ENCODE measurements at places on chromosomes 16 and 17.

DNA sequence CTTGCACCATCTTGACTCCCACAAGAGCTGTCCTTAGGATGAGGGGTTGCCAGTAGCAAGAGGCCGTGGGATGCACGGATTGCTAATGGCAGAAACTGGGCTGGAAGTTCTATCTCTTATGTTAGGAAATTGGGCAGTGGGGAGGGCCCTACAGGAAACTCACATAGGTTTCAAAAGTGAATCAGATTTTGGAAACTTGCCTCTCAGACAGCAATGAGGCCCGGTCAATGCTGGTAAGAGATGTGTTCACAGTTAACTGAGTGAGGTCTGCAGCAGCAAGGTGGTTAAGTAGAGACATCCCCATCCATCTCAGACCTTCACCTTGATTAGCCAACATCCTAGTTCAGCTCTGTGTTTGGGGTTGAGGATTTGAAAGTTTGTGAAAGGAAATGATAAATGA is 164.7 kb downstream of the ABCA8 start:
- no peak for DNase-seq

- DNase-seq, result no peak
These were observed 4.4 kb downstream of the DHRS7B start for GRCh38 chr17:21131137-21131536.

- DNase-seq, result no peak
These were observed 56.1 kb upstream of the SOX9 start for GRCh38 chr17:72064606-72065193.

DNA sequence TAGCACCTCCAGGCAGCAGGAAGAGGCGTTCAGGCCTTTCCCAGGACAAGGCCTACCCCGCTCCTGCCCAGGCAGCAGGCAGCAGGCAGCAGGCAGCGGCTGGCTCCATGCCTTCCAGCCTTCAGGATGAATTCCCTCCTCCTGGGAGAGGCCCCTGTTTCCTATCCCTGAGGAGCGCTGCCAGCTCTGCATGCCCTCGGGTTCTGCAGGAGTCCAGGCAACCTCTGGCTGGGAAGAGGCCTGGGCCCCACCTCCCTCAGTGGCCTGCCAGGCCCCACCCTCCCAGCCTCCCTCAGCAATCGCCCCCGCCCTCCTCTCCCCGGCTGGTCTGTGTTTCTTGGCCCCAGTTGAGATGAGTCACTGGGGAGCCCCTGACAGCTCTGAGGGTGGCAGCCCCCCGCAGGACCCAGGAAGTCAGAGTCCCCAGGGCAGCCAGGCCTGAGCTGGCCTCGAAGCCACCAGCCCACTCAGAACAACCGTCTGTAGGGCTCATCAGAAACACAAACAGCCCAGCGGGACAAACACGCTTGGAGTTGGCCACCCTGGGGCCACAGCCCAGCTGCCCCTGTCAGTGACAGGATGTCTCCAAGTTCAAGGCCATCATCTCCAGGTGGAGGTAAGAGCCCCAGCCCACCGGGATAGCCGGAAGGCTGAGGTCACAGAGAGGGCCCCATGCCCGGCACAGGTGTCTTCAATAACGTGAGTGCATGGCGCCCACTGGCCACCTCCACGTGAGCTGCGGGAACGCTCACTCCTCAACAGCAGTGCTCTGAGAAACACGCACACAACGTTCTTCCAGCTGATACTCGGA is 39.5 kb upstream of the CIBAR2 start:
- DNase-seq, result peak; percentile 60

DNA sequence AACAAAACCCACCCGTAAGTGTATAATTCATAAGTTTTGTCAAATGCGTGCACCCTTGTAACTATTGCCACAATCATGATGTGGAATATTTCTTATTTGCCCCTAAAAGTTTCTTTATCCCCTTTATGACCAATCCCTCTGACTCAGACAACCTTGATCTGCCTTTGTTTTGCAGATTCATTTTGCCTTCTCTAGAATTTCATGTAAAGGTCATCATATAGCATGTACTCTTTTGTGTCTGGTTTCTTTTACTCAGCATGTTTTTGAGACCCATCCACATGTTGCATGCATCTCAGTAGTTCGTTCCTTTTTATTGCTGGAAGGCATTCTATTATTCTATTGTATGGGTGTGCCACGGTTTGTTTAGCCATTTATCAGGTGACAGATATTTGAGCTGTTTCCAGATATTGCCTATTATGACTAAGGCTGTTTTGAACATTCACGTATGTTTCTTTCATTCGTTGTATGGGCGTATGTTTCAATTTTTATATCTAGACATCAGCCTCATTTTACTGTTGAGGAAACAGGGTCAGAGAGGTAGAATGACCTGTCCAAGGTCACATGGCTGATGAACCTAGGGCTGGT is 192.4 kb downstream of the RAB11FIP4 start:
- DNase-seq, result no peak

GRCh38 chr17:12509801-12510200 is 155.9 kb upstream of the MYOCD start:
- no peak for DNase-seq

DNA sequence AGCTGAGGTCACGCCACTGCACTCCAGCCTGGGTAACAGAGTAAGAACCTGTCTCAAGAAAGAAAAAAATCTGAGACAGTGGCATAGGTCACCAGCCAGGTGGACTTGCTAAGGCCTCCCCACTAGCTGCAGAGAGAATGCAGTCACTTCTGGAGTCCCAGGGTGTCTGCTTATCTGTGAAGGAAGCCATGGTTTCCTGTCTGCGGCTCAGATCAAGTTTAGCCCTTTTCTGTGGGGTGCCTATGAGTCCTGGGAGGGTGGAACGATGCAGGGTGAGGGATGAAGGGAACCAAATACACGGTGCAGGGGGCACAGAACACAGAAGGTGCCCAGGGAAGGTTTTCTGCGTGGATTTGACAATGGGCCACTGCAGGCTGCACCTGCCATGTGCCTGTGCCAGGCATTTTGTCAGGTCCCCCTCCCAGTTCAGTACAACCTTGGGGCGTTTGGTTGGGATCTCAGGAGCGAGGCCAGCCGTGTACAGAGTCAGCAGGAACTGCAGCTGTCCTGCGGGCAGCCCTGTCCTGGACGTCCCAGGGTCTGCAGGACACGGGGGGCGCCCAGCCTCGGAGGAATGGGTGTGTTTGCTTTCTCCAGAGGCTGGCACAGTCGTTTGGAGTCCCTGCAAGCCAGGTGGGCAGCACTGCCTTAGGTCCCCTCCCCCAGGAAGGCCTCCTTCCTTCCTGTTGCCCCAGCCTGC is 41.8 kb downstream of the RAB11FIP4 start:
- no peak for DNase-seq

GRCh38 chr17:74316220-74316619 is 9.8 kb upstream of the KIF19 start:
- DNase-seq, result no peak

DNA sequence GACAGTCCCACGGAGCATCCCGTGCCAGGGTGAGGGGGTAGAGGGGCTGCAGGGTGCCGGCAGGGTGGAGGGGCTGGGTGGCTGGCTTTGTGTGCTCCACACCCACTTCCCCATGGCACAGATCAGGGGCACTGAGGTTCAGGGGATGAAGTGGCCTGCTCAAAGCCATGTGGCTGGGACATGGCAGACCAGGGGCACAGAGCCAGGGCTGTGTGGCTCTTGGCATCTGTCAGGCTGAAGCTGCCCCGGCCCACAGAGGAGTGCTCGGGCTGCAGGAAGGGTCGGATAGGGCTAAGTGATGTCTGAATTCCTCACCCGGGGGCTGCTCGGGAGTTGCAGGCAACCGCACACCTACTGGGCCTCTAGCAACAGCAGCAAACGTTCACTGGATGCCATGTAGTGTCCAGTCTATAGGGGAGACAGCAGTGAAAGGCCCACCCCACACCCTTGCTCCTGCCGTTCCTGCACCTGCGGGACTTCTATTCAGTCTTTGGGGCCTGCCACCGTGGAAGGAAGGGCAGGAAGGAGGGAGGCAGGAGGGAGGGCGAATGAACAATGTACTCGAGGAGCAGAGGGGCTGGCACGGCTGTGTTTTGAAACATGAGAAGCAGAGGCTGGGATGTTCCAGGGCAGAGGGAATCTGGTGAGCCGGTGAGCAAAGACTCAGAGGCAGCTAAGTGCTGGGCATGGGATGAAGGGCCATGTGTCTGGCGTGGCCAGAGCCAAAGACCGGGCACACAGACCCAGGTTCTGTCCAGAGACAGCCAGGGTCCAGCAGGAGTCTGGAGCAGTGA is 15.1 kb downstream of the SLC5A10 start:
- DNase-seq, result peak; percentile 18

DNA sequence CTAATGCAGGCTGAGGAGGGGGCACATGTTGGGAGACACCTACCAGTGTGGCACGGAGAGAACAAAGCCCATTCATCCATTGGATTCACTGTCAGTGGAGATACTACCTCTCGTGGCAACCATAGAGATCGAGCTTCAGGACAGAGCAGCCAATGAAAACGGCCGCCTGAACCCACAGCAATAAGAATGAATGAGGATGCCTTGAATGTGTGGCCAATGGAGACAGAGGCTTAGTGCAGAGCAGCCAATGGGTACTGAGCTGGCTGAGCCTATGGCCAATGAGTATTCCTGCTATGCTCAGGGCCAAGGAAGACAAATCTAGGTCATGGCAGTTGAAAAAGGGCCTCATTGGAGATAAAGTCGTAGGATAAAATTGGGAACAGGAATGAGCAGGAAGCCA is 10.9 kb downstream of the ARHGEF15 start:
- no peak for DNase-seq

DNA sequence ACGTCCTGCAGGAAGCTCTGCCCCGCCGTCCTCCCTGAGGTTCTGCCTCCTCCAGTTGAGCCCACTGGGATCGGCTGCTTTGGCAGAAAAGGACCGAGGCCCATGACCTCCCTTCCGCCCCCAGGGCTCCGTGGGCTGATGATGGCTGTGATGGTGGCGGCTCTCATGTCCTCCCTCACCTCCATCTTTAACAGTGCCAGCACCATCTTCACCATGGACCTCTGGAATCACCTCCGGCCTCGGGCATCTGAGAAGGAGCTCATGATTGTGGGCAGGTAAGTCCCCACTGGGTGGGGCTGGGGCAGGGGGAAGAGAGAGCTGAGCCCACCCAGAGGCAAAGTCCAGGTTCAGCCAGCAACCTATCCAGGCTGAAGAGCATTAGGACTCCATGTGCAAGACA is 61.1 kb downstream of the SLC5A11 start:
- DNase-seq, result no peak

- DNase-seq, result no peak
These were observed 106.2 kb downstream of the N4BP1 start for GRCh38 chr16:48503779-48504178.

GRCh38 chr17:4607261-4607741 is 23.0 kb downstream of the SMTNL2 start:
- no peak for DNase-seq

GRCh38 chr17:13977837-13978236 is 91.5 kb upstream of the COX10 start:
- no peak for DNase-seq

DNA sequence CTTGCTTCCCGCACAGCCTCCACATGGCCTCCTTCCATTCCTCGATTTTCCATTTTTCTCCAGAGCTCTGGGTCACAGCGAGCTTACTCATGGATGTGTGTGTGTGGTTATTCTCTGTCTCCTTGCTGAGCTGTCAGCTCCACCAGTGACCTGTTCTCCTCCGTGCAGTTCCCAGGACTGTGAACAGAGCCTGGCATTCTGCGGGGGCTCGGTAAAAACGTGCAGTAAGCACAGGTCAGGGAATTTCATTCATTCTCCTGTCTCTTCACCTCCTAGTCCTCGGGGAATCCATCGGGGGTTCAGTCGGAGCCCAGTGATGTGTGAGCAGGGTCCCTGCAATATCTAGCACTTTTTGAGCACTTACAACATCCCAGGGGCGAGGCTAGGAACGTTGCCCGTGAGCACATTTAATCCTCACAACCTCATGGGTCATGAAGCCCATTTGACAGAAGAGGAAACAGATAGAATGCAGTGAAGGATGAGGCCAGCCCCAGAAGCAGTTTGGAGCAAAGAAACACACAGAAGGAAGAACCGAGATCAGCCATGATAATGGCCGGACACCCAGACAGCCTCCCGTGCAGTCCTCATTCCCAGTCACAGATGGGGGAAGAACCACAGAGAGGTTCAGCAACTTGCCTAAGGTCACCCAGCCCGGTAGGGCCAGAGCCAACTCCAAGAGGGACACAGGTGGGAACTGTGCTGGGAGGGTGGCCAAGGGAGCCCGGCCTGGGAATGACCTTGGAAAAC is 183.2 kb upstream of the GSE1 start:
- DNase-seq, result peak; percentile 11

GRCh38 chr16:4077174-4077649 is 39.0 kb downstream of the ADCY9 start:
- no peak for DNase-seq

- DNase-seq, result no peak
These were observed 5.3 kb upstream of the TMEM100 start for GRCh38 chr17:55727920-55728319.

- DNase-seq, result no peak
These were observed 3.1 kb downstream of the GAA start for GRCh38 chr17:80104321-80104955.

DNA sequence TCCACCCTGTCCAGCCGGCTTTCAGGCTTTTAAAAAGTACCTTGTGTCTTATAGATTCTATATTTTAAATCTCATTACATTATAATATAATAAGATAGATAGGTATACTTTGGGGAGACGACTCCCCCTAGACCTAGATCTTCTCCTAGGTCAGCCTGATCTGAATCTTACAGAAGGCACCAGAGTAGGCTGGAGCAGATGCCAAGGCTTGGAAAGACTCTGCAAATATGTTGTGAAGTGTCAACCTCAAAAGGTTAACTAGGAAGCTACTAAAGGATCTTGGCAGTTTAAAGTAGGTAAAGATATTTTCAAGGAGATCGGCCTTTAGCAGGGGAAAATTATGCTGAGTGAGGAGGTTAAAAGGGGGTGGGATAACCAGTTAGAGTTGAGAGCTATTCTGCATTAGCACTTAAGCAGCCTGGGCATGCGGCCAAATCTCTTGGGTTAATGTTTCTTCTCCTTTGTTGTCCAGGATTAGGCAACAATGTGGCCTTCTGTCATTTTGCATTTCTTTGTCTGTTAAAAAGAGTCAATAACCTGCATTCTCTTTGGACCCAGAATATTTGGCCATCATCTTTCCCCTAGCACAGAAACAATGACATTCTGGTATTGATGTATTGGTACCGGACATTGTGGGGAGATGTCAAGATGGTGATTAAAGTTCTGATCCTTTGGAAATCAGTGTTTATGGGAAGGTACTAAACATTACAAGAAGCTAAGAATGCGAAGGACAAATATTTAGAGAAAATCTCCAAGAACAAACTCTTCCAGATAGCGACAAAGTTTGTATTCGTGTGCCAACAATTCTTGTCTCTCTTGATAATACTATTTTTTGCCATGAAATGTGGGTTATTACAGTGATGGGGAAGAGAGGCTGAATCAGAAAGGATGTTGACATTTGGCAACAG is 51.2 kb upstream of the DHX40 start:
- DNase-seq, result peak; percentile 79

All from colonic mucosa (tissue), 4 donors.